ENCODE measurements at places on chromosomes 5 and 9.

DNA sequence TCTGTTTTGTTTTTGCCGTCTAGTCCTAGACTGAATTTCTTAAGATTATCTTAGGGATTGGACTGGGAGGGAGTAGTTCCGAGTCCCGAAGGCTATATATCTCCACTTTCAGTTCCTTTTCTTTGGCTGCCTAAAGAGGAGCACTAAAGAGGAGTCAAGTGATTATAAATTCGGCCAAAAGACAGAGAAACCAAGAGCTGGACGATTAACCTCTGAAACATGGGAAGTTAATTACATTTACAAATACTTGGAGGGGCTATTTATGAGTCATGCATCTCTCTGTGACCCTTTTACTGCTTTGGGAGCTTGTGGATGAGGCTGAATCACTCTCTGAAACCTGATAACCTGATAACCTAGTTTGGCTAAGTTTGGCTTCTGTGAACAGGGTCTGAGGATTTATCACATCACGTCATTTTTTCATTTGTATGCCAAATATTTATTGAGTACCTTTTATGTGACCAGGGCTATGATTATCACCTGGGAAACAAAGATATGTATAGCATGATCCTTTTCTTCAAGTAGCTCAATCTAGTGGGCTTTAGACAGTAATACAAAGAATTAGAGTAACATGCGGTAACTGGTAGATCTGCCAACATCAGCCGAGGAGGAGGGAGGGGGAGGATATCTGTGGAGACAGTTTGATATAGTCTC, 180.9 kb downstream of the CD180 start:
- no peak for DNase-seq

DNA sequence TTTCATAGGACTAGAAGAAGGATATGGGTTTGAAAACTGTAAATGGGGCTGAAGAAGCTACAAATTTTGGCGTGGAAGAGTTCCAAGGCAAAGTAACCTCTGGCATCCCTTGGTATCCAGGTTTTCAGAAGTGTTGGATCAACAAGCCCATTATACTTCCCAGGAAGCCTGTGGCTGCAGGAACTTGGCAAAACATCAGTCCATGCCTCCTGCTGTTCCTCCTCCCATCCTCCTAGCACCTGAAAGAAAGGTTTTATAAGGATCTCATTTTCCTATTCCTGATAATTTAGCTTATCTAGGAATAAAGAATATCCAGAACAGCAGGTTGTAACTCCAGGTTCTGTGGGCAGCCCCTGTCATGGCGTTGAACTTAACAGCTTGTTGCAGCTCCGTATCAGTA, 72.5 kb upstream of the LPAR1 start:
- no peak for DNase-seq

DNA sequence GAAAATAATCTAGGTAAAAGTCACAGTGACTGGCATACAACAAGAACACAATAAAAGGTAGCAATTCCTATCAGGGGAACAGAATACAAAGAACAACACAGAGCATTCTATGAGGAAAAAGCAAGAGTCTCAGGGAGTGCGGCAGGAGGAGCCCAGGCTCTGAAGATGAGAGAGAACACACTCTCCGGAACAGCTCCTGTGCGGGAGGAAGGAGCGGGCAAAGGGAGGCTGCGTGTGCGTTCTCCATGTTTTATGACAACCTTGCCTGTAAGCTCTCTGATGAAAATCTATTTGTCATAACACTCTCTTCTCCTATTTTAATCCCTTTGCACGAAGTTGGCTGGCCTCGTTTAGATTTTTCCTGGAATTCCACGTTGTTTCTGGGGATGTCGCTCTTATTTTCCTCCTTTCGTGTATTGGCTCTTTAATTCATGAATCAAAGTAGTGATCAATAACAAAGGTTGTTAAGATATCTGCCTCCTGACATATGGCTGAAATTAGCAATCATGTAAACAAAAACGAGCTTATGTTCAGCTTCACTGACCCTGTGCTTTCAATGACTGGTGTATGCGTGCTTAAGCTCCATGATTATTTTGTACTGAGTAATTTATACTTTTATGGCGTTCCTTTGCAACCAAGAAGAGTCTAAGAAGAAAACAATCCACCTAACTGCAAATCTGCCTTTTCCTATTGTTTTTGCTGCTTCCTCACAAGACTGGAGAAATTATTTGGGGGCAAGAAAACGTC, 109.5 kb downstream of the MYO10 start:
- DNase-seq, result no peak

DNA sequence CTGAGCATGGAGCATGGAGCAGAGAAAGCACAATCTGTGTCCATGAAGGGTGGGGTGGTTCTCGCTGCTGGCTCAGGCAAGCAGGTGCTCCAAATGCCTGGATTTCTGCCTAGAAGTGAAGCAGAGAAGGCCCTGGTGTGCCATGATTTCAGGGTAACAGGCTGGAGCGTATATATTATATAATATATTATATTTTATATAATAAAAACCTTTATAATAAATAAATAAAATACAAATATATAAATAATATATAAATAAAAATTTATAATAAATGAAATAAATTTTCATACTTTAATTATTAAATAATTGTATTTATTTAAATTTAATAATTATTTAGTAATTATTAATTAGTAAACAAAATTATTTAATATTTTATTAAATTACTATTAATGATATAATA, 707.4 kb upstream of the COX7C start:
- DNase-seq, result no peak

DNA sequence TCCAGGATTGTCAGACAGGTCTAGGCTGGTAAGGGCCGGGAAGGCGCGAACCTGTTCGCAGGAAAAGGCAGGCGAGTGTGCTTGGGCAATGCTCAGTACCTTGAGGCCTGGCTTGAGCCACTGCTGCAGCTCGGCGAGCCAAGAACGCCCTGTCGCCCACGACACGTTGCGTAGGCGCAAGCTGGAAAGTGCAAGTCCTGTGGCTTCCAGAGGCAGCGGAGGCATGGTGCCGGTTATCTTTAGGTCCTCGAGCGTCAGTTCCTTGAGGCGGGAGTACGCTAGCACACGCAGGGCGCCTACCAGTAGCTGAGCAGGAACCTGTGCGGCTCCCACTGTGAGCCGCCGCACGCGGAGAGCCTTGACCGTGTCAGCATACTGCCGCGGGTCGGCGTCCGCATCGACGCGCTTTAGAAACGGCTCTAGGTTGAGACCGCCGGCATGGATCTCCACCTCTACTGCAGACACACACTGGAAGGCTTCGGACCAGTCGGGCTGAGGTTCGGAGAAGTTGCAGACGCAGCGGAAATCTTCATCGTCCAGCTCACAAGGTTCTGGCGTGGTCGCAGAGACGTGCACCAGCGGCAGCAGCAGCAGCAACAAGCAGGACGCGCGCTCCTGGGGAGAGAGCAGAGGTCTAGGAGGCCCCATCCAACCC, 482 bp downstream of the CD14 start:
- no peak for DNase-seq

- no peak for DNase-seq
Measured at GRCh38 chr5:10364186-10364689, 10.7 kb downstream of the MARCHF6 start.

GRCh38 chr9:4070266-4070665, 229.6 kb downstream of the GLIS3 start:
- DNase-seq, result no peak

- DNase-seq, result no peak
Measured at GRCh38 chr5:2178071-2178477, 295.3 kb upstream of the IRX4 start.

- DNase-seq, result no peak
Measured at GRCh38 chr5:129199308-129199707, 104.8 kb downstream of the ISOC1 start.

- DNase-seq, result no peak
Measured at GRCh38 chr5:57298985-57299491, 125.2 kb downstream of the GPBP1 start.

DNA sequence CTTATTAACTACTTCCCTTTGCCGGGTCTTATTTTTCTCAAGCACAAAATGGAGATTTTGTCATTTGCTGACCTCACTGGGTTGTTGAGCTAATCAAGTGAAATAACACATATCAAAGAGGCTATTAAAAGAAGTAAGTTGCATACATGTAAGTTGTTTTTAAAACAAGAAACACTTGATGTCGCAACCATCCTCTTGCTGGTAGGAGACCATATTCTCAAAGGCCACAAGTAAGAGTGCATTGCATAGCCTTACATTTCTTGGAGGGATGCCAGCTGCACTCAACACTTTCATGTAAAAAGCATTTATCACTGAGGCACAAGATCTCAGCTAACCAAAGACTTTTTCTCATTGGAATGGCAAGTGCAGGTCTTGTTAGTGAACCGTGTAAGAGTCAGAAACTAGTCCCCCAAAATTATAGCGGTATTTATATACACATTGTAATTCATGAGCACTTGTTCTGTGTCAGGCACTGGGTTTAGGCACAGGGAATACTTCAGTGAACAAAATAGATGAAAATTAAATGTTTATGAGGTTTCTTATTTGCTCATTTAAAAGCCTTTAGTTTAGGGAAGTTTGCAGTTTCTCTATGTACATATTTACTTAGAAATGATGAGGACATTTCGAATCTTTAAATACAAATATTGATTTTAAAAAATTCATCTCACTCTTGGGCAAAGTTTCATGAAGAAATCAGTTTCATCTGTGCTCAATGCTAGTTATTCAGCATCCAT, 72.0 kb downstream of the ZFAND5 start:
- no peak for DNase-seq

DNA sequence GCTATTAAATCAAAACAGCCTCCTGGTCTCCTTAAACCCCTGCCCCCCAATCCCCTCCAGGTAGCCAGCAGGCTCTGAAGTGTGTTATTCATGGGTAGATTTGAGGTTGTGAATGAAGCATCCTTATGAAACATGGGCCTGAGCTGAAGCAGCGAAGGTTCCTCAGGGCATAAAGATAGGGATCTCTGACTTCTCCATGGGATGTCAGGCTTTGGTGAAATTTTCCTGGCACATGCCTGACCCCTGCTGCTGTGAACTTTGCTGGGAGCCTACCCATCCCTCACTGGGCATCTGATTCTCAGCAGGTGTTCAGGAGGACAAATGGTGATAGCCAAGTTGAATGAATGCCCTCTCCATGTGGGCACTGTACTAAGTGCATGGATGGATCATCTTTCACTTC, 250.3 kb downstream of the ASTN2 start:
- no peak for DNase-seq

- DNase-seq, result no peak
Measured at GRCh38 chr5:111968459-111968858, 211.5 kb upstream of the NREP start.

- no peak for DNase-seq
Measured at GRCh38 chr9:137745541-137745991, 126.8 kb downstream of the EHMT1 start.

DNA sequence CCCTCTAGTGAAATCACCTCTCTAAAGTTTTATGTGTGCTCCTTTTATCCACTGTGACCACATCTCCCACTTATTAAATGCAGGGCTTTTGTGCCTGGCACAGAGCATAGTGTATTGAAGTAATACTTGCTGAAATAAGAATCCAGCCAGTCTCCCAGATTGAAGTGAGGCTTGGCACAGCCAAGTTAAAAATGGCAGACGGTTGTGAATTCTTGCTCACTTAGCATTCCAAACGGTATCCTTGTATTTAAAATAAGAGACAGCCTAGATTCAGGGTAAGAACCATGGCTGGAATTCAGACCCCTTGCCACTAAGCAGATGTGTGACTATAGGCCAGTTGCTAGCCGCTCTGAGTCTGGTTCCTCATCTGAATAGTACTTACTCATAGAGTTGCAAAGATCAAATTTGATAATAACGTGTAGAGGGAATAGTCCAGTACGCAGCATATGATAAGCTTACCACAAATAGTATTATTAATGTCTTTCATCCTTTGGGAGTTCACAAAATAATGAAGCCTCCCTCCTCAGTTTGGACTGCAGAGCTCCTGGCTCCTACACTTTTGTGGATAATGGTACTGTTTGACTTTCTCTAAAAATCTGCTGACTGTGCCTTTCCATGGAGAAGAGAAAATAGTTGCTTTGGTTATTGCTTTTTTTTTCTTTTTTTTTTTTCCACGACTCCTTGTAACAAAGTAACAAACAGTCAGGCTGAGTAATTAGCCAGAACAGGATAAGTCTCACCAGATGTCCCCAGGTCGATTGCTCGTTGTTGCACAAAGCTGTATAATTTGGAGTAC, 51.5 kb downstream of the FGF1 start:
- DNase-seq, result no peak

- DNase-seq, result no peak
Measured at GRCh38 chr5:178530526-178530925, 59.7 kb downstream of the COL23A1 start.

DNA sequence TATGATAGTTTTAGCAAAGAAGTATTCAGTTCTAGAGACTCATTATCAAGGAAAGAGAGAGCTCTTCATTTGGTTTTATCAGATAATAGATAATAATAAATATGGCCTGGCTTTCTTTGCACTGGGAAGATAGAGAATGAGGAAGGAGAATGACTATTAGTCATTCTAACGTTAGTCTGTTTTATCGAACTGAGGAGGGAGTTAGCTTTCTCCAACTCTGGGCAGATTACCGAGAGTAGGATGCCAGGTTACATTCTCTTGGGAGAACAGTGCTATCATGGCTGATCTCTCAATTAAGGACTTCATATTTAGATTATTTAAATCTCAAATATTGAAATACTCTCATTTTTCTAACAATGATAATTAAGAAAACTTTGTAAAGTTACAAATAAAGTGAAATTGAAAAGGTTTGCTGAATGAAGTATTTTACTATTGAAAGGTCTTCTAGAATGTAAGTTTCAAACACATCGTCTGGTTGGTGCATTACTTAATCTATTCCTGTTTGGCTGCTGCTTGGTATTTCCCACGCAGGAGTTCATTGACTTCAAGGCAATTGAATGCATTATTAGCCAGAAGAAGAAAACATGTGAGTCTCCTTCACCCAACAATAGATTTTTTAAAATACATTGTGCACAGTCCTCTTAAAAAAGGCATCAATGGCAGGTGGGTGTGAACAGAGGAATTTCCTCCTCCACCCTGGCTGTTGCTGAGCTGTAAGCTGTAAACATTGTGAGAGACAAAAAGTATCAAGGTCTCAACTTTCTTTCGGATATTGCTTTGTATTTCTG, 140.8 kb downstream of the C9orf152 start:
- no peak for DNase-seq

DNA sequence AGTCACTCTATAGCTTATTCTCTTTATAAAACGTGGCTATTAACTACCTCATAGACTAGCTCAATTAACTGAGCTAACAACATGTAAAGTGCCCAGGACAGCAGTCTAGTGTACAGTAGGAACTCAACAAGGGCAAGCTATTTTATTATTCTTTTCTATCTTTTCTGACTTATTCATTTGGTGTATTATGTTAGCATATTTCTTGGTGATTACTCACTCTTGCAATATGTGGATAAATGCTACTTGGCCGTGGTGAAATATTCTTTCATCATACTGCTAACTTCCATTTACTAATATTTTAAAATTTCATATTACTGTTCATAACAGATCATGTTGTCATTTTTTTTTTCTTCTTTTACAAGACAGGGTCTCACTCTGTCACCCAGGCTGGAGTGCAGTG, 4.9 kb downstream of the SLC25A51 start:
- DNase-seq, result no peak
